ENCODE measurements at places on chromosomes 16 and 17.

- DNase-seq = peak; percentile 73
These were observed 27.3 kb downstream of the USP7 start for GRCh38 chr16:8936421-8936820.

DNA sequence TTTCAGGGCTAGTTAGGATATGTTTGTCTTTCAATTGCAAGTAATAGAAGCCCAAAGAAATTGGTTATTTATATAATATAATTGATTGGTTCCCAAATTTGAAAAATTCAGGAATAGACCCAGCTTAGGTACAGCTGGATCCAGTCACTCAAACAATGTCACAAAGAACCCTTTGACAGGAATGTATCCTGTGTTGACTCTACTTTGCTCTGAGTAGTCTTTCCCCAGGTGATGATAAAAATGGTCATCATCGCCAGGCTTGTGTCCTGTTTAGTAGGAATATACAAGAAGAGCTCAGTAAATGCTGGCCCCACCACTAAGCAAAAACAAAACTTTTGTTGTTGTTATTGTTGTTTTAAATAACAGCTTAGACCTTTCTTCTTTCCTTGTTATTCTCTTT, 35.0 kb downstream of the MAPT start:
- DNase-seq = no peak

- no peak for DNase-seq
These were observed 170.3 kb downstream of the CBLN1 start for GRCh38 chr16:49111351-49111750.

DNA sequence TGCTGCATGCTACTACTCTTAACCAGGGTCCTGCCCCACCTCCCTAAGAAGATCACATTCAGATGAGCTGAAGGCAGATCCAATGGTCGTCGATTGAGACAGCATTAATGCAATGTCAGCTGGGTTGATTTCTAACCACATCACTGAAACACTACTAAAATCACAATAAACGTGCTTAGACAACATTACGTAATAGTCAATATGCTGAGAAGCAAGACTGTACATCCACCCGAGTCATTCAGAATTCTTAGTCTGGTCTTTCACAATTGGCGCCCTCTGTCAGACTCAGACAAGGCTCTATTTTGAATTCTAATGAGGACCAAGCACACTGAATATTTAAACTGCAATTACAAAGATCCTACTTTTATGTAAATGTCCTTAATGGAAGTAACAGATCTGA, 205.2 kb downstream of the STX8 start:
- no peak for DNase-seq

GRCh38 chr17:37031493-37032083, 82.8 kb downstream of the AATF start:
- DNase-seq = no peak

DNA sequence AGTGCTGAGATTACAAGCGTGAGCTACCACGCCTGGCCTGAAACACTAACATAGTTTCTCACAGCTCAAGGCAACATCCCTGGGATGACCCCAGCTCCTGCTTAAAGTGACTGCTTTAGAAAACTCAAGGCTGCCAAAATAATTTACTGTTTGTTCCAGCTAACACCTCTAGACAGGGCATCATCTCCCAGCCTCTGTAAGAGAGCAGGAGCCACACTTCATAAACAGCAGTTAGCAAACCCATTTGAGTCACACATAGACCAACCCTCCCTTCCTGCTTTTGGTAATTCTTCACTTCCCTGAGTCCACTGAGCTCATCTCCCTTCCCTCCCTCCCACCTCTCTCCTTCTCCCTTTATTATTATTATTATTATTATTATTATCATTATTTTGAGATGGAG, 201.3 kb downstream of the XYLT1 start:
- no peak for DNase-seq

DNA sequence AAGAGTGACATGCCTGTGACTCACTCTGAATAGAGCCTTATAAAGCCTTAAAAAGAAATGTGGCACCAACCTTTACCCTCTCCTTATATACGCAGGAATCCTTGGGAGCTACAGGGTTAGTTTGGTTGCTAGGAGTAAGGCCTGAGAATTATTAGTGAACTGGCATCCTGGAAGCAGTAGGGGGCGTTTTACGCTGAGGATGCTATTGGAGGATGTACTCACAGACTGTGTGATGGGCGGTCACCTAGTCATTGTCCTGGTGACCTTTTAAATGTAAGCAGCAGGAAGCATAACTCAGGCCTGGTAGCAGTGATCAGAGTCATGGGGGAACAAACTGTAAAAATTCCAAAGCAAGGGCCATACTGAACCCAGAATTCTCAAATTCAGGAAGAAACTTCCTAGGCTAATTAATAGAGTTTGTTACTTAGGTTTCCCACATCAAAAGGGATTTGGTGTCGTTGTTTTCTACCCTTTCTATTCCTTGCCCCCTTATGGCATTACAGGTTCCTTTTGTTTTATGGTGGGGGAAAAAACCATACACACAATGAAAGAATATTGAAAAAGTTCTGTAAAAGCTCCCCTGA, 153.8 kb downstream of the SNX11 start:
- DNase-seq = peak; percentile 82

DNA sequence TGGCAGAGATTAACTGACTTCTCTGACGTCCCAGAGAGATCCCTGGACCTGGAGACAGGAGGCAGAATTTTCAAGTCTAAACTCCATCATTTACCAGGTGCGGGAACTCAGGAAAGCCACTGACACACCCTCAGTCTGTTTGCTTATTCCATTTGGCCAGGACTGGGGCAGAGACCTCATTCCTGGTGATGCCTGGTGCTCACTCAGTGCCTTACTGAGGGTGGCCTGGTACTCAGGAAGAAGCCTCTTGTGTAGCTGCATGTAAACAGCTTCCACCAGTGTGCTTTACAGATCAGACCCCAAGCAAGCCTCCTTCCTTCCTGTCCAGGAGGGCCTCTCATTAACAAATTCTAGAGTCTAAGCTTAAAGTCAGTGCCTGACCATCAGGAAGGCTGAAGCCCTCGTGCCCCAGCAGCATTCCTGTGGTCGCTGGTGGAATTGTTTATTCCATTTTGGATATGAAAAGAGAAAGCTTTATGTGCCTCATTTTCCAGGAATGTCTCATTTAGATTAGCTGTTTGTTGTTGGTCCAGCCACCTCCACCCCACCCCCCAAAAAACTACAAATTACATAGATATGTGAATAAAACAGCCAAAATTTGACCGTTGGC, 236.1 kb upstream of the CDH5 start:
- DNase-seq = no peak

DNA sequence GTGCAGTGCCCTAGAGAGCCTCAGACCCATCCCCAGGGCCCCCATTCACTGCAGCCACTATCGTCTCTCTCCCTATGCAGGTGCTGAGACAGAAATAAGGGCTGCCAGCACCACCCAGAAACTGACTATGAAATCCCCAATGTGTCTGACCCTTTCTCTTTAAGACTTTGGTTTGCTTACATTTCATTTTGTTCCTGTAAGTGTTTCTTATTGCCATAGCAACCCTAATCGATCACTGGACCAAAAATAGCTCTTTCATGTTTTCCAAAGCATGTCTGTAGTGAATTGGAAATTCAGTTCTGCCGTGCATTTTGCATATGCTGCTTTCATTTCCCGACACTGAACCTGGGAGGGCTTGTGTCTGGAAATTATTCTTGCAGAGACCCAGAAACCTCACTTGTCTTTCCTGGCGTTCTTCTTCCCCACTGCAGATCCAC, 148.7 kb upstream of the NOL11 start:
- no peak for DNase-seq

DNA sequence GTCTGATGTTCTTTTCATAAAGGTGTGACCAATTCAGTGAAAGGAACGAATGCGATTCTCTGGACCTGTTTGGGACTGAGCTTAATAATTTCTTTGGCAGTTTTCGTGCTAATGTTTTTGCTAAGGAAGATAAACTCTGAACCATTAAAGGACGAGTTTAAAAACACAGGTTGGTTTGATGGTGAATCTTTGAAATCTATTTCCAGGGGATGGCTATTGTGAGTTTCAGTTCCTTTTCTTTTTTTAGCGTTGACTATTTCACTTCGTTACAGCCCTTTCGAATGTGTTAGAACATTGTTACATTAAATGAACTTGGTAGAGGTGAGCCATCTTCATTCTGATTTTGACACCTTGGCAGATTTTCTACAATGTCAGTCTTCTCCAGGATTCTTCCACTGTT, 1.2 kb downstream of the TNFRSF17 start:
- DNase-seq = no peak

- peak; percentile 30 for DNase-seq
These were observed 3.0 kb downstream of the KRT27 start for GRCh38 chr17:40779181-40779909.

- peak; percentile 67 for DNase-seq
These were observed 26.7 kb downstream of the SAP30BP start for GRCh38 chr17:75693500-75694481.

GRCh38 chr17:36892112-36892838, 45.0 kb upstream of the LHX1 start:
- DNase-seq = peak; percentile 17

GRCh38 chr16:20995711-20996110, 95.1 kb downstream of the LYRM1 start:
- no peak for DNase-seq

DNA sequence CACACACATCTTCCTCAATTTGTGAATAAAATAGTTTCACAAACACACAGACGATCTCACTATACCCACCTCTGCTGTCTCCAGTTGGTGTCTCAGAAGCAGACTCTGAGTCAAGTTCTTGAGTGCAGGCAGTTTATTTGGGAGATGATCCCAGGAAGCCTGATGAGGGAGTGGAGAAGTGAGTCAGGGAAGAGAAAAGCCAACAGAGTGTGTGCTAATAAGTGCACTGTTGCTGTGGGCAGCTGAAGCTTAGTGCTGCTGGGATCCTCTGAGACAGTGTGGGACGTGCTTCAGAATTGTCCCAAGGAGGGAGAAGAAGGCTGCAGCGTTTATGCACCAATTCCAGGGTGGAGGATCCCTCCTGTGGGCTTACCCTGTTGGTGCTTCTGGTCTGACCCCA, 423.2 kb upstream of the C16orf82 start:
- no peak for DNase-seq

DNA sequence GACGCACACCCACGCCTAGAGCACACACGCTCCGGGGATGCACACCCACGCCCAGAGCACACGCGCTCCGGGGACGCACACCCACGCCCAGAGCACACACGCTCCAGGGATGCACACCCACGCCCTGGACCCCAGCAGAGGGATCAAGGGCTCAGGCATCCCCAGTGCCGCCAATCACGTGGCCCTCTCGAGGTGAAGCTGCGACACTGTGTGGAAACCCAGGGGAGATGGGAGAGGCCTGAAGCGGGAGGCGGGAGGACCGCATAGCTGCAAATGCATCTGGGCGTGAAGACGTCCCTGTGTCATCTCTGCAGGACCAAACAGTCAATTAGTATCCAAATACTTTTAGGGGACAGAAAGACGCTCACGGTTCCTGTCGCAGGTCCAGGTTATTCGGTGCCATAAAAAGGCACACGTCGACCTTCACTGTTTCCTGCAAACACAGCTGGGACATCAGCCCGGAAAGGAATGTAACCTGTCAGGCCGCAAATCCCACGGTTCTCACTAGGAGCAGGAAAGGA, 56.4 kb downstream of the TBC1D16 start:
- no peak for DNase-seq

- DNase-seq = no peak
These were observed 17.8 kb upstream of the KCNH6 start for GRCh38 chr17:63505341-63505740.

GRCh38 chr17:6531575-6531974, 24.8 kb downstream of the PITPNM3 start:
- no peak for DNase-seq

GRCh38 chr16:568401-569258, 1.1 kb upstream of the PIGQ start:
- no peak for DNase-seq
